ENCODE measurements at places on chromosomes 4 and X.

DNA sequence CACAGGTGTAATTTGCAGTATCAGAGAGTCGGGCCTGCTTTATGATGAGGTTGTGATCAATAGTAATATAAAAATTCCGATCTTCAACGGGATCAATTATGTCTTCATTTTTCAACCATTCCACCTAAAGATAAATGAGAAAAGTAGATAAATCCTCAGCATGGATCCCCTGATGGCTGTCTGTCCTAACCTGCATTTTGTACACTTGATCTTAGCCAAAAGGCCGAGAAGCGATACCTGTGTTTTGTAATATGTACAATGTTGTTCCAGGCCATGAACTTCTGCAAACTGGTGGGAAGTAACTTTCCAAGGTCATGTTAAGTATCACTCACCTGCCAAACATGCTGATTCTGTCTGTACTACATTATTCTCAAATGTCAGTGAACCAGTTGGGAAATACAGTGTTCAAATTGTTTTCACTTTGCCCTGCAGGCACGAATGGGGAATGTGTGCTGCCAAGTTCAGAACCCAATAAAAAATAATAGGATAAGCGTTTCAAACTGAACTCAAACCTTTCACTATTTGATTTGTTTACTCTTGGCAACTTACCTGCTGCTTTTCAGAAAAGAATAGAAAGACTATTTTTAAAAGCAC is 298.1 kb downstream of the UNC5C start:
- no peak for DNase-seq

DNA sequence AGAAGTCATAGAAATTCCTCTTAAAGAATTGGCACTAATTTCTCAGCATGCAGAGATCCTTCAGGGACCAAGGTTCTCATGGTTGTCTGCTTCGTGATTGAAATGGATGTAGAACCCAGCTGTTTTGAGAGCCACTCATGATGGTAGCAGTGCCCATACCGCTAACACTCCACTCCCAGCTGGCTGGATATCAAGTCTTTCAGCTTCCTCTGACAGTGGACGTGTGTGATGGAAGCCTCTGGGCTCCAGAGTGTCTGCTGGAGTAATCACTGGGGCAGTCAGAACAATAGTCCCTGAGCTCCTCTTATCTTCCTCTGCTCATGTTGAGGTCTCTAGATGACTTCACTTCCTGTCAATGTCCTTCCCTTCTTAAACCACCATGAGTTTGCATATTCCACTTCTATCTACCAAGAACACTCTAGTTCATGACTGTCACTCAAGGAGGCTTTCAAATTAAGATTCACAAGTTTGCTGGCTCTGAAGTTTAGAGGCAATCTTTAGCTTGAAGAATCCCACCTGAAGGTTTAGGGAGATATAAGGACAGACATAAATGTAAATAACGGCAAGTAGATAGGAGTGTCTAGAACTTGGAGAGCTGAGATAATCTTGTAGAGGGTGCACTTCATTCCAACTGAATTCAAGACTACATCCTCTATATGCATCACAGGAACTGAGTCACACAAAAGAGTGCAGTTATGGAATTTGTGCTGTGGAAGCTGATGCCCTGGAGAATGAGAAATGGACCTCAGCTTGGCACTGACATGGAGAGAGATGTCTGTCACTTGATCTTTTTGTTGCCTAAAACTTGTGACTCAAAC is 64.5 kb upstream of the WDR1 start:
- no peak for DNase-seq

DNA sequence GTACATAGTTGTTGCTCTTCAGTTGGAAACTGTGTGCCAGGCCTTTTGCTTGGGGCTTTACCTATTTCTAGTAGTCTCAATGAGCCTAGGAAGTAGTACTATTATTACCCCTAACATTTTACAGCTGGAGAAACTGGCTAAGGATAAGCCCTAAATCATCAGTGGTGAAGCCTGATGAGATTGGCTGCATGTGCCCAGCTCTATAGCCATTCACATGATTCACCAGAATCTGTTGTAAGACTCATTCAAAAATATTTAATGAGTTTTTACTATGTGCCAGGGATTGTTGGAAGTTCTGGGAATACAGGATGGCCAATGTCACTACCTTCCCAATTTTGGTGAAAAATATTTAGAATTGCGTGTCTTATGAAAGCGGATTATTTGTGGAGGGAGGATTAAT is 2.8 kb downstream of the KIT start:
- DNase-seq: no peak

DNA sequence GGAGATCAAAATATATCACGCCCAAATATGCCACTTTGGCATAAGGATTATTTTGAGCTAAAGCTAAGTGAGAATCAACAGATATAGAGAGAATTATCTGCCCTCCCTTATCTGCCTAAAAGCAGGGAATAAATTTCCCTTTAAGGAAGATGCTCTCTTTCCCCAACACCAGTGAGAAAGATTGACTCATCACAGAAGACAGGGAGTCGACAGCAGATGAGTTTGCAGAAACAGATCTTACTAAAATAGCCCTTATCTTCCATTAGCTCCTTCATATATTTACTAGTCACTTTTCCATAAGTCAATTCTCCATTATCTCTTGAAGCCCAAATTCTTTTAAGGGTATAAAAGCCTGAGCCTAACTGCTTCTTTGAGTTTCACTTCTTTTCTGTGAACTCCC is 156.6 kb downstream of the CAMK2D start:
- no peak for DNase-seq

DNA sequence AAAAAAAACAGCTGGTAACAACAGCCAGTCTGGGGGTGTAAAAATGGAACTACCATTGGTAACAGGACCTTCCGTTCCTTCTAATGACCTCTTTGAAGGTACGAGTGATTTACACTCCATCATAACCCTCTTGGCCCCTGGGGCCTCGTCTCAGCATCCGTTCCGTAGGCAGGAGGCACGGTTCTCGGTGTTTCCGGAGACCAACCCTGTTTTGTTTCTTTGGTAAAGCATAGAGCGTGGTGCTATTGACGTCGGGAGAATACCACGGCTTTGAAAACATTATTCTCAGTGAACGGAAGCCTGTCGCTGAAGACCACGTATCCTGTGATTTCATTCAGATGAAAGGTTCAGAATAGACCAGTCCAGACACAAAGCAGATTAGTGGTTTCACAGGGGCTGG is 198.9 kb downstream of the ASMT start:
- no peak for DNase-seq

DNA sequence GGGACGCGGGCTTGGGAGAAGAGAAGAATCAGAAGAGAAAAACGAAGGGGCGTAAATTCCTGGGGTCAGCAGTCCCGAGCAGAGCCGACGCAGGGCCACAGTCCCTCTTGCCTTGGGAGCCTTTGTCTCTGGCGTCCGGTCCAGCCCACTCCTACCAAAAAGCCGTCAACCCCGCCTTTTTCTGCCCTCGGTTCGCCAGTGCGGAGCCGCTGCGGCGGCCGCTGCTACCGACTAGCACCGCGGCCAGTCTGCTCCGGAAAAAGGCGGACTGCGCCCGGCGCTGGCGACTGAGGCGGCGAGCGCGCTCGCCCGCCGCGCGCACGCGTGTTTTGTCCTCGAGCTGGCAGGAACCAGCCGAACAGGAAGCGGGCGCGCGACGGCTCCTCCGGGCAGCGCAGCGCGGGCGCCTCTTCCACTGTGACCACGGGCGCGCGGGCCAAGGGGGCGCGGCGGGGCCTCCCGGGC is 502 bp downstream of the HNRNPDL start:
- no peak for DNase-seq

- DNase-seq: peak; percentile 92
These were observed at the start of gene USP9X for GRCh38 chrX:41084893-41085511. Gene USP9X (plus strand): TSS chrX:41085445. CDS start chrX:41123629, 38,184 bp downstream.

DNA sequence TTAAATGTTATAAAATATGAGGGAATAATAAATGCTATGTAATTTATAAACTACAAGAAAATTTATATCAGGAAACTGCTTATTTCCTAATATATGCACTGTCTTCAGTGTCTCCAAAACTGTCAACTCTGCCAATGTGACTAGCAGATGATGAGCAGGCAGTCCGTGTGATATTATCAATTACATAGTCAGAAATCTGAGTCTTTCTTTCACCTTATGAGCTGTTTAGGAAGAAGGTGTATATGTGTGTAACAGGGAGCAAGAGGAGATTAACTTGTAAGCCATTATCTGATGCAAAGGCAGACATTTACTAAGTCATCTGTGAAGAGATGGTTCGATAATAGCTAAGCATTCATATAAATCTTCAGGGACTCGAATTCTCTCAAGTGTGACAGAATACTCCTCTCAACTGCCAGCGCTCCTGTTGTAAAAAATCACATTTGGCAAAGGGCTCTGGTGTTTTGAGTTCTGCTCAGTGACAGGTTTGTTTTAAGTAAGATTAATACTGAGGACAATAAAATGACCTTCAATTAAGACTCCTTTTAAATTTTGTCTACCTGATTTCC is 79.7 kb downstream of the SNCA start:
- DNase-seq: no peak

DNA sequence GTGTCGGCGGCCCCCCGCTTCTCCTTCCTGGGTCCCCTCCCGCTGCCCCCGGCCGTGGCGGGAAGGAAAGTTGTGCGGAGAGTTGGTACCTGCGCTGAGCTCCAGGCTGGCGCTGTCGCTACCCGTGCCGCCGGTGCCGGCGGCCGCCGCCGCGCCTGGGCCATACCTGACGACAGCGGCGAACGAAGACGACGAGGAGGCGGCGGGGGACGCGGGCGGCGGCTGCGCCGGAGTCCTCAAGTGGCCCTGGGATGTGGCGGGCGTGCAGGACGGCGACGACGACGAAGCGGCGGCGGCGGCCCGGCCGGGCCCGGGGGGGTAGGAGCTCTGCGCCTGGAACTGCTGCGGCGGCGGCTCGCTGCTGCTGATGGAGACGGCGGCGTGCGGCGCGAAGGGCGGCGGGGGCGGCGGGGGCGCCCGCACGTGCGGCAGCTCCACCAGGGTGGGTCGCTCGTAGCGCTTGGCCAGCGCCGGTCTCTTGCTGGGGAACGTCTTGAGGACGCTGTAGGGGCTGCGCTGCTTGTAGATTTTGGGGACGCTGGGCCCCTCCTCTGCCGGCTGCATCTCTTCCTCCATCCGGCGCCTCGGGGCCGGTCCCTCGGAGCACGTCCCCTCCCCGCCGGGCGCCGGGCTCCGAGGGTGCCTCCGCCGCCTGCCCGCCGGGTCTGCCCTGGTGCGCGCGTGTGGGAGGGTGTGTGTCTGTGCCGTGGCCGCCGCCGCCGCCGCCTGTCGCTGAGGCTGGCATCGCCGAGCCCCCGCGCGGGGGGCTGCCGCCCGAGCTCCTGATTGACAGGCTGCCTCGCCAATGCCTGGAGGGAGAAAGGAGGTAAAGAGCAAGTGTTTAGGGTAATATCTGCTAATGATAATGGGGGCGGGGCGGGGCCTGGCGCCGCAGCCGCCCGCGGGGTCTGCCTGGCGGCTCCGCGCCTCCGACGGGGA is 618 bp downstream of the BEND4 start:
- peak; percentile 31 for DNase-seq

GRCh38 chr4:10529291-10530136 is 72.3 kb upstream of the ZNF518B start:
- DNase-seq: no peak

GRCh38 chrX:28590396-28590795 is 3.1 kb downstream of the IL1RAPL1 start:
- DNase-seq: no peak

- peak; percentile 26 for DNase-seq
These were observed 9.3 kb downstream of the NOX1 start for GRCh38 chrX:100864657-100865391.

DNA sequence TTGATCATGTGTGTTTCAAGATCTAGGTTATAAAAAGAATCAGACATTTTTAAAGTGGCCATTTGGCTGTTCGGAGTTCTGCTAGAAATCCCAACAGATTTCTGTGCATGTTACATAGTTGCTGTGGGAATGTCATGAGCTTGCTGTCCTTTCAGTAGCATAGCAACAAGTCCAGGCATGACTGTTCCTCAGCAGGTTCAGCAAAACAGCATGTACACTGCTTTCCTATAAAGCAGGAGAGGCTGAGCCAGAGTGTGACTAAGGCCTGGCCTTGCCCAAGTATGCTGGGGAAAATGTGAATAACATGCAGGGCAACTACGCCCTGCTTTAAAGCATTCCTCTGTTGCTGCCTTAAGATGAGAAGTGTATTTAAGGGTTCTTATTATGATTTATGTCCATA is 217.1 kb upstream of the SMIM31 start:
- peak; percentile 2 for DNase-seq

- DNase-seq: no peak
These were observed 45.8 kb upstream of the SERTM2 start for GRCh38 chrX:111465669-111466068.

DNA sequence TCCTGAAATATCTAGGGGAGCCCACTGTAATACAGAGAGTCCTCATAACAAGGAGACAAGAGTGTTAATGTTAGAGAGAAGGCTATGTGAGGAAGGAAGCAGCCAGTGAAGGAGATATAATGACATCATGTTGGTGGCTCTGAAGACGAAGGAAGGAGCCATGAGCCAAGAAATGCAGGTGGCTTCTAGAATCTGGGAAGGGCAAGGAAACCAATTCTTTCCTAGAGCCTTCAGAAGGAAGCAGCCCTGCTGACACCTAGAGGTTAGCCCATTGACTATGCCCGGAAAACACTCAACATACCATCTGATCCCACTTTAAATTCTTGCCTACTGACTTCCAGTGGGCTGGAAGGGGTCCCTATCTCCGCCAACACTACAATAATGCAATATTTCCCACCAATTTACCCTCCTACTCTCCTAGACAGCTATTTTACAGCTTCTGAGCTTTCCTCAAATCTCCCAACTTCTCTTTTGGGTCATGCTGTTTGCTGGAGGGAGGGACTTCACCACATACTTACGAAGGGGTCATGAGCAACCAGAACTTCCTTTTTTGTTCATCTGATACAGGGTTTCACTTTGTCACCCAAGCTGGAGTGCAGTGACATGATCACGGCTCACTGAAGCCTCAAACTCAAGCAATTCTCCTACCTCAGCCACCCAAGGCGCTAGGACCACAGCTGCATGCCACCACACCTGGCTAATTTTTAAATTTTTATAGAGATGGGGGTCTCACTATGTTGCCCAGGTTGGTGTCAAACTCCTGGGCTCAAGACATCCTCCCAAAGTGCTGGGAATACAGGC is 25.2 kb upstream of the G3BP2 start:
- no peak for DNase-seq

DNA sequence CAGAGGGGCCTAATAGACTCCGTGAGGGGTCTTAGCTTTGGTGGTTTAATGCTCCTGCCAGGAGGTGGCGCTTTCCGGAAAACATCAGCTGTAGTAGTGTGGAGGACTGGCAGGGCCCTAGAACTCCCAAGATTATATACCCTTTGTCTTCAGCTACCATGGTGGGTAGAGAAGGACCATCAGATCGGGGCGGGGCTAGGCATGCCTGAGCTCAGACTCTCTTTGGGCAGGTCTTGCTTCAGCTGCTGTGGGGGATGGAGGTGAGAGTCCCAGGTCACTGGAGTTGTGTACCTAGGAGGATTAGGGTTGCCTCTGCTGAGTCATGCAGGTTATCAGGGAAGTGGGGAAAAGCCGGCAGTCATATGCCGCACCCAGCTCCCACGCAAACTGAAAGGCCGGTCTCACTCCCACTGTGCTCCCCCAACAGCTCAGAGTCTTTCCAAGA is 63.0 kb upstream of the AGA start:
- DNase-seq: no peak

- no peak for DNase-seq
These were observed 115.1 kb downstream of the GALNTL6 start for GRCh38 chr4:171928336-171928735.

All from AG08396 (cell line).